Left ventricle myocardium superior (tissue), 1 donor: ENCODE measurements at places on chromosomes 11 and 22. TPM values are rescaled to one million over a fixed set of nuclear protein-coding genes. Genes with fewer than 3 reads are reported as not detected.

- no peak for DNase-seq
Observed at GRCh38 chr11:6438979-6439571, 1.7 kb downstream of the HPX start.

GRCh38 chr22:17783773-17784480 lies 9.7 kb upstream of the BID start:
- DNase-seq = peak; percentile 25

DNA sequence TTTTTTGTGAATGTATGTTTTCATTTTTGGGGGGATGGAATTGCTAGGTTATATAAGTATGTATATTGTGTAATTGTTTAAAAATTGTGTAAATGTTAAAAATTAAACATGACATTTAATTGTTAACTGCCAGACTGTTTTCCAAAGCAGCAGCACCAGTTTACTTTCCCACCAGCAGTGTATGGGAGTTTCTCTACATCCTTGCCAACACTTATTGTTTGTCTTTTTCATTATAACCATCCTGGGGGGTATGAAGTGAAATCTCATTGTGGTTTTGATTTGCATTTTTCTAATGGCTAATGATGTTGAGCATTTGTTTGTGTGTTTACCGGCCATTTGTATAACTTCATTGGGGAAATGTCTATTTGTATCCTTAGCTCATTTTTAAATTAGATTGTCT lies 31.7 kb upstream of the RRAS2 start:
- no peak for DNase-seq

DNA sequence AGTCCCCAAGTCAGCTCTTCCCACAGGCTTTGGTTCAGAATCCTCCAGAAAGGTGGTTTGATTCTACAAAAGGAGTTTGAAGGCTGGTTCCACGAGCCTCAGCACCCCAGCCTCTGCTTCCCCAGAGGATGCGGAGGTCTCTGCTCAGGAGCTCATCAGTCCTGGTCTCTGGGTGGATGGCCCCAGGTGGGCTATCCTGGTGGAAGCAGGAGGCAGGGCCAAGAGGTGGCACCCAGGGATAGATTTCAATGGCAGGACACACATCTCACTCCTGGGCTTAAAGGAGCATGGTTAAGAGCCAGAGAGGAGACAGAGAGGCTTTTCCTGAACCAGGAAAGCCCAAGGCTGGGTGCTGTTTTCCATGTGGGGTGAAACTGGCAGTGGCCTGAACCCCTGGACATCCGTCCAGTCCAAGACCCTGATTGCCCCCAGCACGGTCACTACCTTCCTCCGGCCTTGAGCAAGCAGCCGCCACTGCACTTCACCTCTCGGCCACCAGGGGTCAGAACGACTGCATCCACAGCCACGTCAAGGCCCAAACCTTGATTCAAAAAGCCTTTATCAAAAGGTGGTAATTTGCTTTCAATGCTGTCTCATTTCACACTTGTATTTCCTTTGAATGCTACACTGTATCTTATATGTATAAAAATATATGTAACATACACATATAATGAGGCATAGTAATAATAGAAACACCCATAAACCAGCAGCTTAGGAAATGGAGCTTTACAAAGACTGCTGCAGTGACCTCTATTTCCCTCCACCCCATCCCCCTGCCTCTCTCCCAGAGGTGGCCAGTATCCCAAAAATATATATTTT lies 19.3 kb upstream of the FXYD2 start:
- DNase-seq = peak; percentile 90

- DNase-seq = no peak
Observed at GRCh38 chr11:78338138-78338537, 79.5 kb downstream of the GAB2 start.

GRCh38 chr11:8285228-8285627 lies 21.6 kb upstream of the LMO1 start:
- DNase-seq = no peak

GRCh38 chr11:121347813-121348212 lies 55.2 kb downstream of the SC5D start:
- no peak for DNase-seq

DNA sequence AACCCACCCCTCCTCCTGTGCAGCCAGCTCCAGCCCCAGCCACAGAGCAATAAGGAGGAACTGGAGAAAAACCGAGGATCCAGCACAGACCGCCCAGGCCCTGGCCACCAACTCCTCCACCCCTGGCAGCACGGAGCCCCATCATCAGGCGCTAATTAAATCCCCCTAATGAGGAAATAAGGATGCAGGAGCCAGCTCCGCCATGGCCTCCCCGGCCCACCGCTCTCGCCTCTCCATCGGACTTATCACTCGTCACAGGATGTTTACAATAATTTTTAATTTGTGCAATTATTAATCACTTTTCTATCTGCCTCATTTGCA lies 42.6 kb downstream of the BUD13 start:
- no peak for DNase-seq

- peak; percentile 92 for DNase-seq
Observed at GRCh38 chr11:118180300-118180703, 3.9 kb upstream of the SCN2B start.

GRCh38 chr11:20964985-20965384 lies 295.6 kb downstream of the NELL1 start:
- DNase-seq = no peak

- DNase-seq = no peak
Observed at GRCh38 chr11:115578275-115578674, 74.1 kb upstream of the CADM1 start.

GRCh38 chr11:132999031-132999430 lies 533.3 kb downstream of the OPCML start:
- DNase-seq = no peak

- no peak for DNase-seq
Observed at GRCh38 chr11:88105526-88105925, 69.7 kb downstream of the RAB38 start.

DNA sequence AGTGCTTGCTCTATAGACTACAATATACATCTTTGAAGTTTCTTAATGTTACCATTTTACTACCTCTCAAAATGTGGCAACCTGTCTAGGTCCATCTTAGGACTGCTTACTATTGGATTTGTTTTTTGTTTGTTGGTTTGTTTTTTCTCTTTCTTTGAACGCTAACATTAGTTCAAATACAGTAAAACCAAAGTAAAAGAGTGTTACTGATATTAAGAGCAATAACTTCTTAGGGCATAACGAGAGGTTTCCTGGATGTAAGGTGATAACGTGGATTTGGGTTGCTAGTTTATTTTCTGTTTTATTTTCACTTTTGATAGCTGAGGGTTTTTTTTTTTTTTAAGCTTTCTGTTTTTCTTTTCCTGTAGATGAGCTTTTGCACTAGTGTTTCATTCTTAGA lies 43.6 kb downstream of the TMEM135 start:
- no peak for DNase-seq

DNA sequence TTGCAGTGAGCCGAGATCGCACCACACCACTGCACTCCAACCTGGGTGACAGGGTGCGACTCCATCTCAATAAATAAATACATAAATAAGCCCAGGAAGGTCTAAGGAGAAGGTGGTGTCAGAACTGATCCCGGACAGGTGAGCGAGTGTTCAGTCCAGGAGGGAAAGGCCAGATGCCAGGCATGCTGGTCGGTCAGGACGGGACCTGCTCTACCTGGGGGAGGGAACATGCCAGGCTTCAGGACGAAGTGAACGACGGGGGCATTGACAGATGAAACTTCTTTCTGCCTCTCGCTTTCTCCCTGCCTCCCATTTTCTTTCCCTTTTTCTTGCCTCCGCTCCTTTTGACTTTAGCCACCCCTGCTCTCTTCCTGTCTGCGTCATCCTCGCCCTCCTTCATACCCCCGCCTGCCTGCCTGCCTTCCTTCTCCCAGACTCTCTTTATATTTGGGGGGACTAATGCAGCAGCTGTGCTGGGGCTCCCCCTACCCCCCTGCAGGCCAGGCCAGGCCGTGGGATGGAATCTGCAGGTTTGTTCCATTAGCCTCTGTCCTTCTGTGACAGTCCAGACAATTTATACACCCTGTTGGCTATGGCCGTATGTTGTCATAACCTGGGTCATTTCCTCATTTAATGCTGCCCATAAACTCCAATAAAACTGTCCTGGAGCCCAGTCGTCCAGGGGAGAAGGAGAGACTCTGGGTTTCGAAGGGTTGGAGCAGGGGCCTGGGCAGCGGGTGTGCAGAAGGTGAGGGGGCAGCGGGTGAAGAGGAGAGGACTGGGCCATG lies 209.2 kb upstream of the TBCEL start:
- DNase-seq = no peak

DNA sequence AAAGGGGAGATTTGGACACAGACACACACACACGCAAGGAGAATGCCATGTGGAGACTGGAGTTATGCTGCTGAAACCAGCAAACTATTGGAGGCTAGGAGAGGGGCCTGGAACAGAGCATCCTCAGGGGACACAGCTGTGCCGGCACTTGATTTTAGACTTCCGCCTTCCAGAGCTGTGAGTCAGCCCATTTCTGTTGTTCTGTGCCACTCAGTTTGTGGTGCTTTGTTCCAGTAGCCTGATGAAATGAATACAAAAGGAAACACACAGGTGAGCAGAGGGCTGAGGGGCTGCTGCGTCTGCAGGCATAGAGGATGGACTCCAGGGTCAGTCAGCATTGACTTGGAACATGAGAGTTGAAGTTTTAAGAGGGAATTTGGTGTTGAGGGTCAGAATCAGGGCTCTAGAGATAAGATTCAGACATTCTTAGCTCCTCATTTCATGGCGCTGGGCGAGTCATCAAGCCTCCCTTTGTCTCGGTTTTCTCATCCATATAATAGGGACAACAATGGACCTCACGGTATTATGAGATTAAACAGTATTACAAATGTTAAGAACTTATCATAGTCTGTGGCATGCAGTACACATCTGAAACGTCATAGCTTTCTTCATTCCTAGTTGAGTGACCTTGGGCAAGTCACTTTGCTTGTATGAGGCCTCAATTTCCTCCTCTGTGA lies 191.0 kb downstream of the MIAT start:
- no peak for DNase-seq

- no peak for DNase-seq
Observed at GRCh38 chr11:61343792-61344745, 11.0 kb downstream of the TKFC start.

- DNase-seq = no peak
Observed at GRCh38 chr11:62130283-62131169, 6.7 kb downstream of the INCENP start.

DNA sequence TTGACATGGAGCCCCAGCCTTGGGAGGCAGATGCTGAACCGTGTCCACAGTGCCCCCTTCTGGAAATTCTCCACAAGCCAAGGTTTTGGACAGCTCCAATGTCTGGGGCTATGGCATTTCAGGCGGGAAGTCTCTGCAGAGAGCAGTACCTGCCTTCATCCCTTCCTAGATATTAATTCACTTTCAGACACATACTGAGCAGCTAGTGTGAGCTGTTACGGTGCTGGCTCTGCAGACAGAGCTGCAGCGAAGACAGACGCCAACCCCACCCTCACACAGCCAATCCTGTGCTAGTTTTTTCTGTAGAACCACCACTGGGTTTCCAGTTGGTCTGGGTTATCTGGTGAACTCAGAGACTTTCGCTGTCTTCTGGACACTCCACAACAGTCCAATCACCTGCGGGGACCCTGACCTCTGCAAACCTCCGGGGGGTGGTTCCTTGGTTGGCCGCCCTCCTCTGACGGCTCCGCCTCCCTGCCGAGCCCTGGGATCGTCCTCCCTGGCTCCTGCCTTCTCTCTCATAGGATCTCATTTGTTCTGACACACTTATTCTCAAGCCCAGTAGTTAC lies 9.1 kb downstream of the LMF2 start:
- DNase-seq = no peak

GRCh38 chr11:36313750-36314433 lies 17.8 kb downstream of the PRR5L start:
- DNase-seq = no peak

DNA sequence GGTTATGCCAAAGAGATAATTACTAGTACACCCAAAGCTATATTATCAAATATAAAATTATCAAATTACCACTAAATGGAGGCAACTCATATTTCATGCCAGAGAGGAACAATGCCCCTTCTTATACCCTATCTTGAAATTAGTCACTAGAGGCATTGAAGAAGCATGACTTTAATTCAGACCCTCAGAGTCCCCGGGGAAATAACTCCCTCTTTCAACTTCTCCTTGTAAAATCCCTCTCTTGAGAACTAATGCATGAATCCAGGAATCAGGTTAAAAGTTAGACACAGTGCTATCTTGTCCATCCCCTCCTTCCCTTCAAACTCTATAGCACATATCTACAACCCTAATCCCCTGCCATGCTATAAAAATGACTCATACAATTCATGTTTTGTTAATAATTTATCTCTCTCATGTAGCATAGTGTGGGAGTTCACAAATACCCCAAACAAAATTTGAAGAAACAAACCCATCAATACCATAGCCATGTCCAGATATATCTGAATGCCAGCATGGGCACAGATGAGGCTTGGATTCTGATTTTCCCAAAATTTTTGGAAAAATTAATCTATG lies 665.4 kb downstream of the KCNA4 start:
- no peak for DNase-seq

- no peak for DNase-seq
Observed at GRCh38 chr11:111225881-111226280, 19.6 kb upstream of the POU2AF2 start.

DNA sequence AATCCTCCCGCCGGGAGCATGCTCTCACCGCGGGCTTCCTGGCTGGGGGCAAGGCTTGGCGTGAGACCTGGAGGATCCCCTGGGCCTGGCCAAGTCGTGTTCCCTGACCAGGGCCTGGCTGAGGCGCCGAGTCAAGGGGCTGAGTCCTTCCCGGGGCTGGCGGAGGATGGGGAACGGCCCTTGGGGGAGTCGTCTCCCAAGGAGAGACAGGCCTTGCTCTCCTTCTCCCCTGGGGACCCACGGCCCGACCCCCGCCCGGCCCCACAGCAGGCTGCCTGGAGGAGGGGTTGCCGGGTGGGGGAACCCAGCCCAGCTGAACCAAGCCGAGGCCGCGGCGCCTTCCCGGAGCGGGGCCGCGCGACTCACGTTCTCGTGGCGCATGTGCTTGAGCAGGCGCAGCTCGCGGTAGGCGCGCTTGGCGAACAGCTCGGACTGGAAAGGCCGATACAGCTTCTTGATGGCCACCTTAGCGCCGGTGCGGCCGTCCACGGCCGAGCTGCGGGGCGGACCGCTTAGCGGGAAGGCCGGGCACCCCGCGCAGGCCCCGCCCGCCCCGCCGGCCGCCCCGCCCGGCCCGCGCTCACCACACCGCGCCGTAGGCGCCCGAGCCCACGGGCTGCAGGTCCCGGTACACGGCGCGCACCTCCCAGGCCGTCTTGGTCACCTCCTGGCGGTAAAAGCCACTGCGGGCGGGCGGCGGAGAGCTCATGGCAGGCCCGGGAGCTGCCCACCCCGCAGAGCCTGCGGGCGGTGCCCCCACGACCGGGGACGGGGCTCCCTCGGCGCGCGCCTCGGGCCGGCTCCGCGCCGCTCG lies 475 bp downstream of the MAPK12 start:
- peak; percentile 76 for DNase-seq

GRCh38 chr22:41562461-41562860 lies 1.7 kb downstream of the CSDC2 start:
- no peak for DNase-seq

Gene OR4A16
- total RNA-seq = not detected

Gene TST
- 45.8 TPM for total RNA-seq

Gene OR52A1
- total RNA-seq = not detected

Gene MS4A2
- total RNA-seq = 0.42 TPM

Gene OR5B21
- total RNA-seq = not detected

Gene ART5
- 4.6 TPM for total RNA-seq

Gene MUC2
- total RNA-seq = not detected

Gene INPP5J
- total RNA-seq = 15.7 TPM

Gene NRGN
- 4.1 TPM for total RNA-seq

Gene PANX3
- total RNA-seq = not detected

Gene GGTLC2
- total RNA-seq = not detected

Gene CALCA
- total RNA-seq = not detected

Gene LMNTD2
- 0.20 TPM for total RNA-seq

Gene MRGPRE
- 0.42 TPM for total RNA-seq

Gene EXT2
- total RNA-seq = 27.2 TPM

Gene CECR2
- 7.1 TPM for total RNA-seq

Gene MOGAT2
- 0.17 TPM for total RNA-seq

Gene CLCF1
- total RNA-seq = 0.89 TPM

Gene SCO2
- total RNA-seq = 1.3 TPM
